ENCODE measurements at places on chromosomes 4 and X. TPM values are rescaled to one million over a fixed set of nuclear protein-coding genes. Genes with fewer than 3 reads are reported as not detected.

- no peak for DNase-seq
These were observed 115.5 kb downstream of the JADE1 start for GRCh38 chr4:128924951-128925350.

- DNase-seq = no peak
These were observed 1070.6 kb upstream of the GRID2 start for GRCh38 chr4:91233164-91233563.

GRCh38 chrX:107721318-107721717 lies 54.3 kb downstream of the TSC22D3 start:
- DNase-seq = no peak

- DNase-seq = no peak
These were observed 6.8 kb upstream of the OCIAD2 start for GRCh38 chr4:48913346-48913745.

GRCh38 chr4:141711211-141711610 lies 74.8 kb downstream of the IL15 start:
- DNase-seq = no peak

GRCh38 chr4:2489081-2489805 lies 20.3 kb downstream of the RNF4 start:
- DNase-seq = no peak

DNA sequence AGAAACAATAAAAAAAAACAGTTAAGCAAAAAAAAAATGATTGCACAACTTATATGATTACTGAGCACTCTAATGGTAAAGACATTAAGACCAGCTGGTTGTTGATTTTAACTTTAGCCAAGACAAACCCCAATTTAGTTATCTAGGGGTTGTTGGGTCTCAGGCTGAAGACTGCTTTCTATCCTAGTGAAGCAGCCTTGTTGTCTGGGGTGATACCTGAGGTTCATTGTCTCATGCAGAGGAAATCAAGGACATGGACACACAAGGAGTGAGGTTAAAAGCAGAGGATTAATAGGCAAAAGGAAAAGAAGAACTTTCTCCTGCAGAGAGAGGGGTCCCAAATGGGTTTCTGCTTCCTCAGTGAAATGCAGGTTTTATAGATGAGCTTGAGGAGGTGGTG lies 40.0 kb upstream of the CYP2U1 start:
- no peak for DNase-seq

- no peak for DNase-seq
These were observed 6.2 kb downstream of the MSX1 start for GRCh38 chr4:4865705-4866123.

- DNase-seq = no peak
These were observed 12.5 kb upstream of the RAB28 start for GRCh38 chr4:13496605-13497004.

GRCh38 chr4:108483079-108483478 lies 137.3 kb upstream of the RPL34 start:
- DNase-seq = no peak

- DNase-seq = no peak
These were observed 49.7 kb upstream of the PRKX start for GRCh38 chrX:3763111-3763510.

DNA sequence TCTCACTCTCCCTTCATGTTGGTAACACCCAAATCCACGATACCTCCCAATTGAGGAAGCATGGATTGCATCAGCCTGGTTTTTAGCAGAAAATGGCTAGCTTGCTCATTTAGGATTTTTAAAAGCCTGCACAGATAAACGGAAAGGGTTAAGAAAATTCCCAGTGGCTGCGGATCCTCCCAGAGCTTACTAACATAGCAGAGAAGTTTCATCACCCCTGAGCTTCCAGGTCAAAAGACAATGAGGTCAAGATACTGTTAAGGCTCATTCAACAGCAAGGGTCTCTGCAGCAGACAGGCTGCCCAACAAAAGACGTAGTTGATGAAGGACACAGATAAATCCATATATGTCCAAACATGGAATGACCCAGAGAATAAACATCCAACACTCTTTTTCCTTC lies 220.2 kb downstream of the ASMT start:
- no peak for DNase-seq

- no peak for DNase-seq
These were observed 24.7 kb downstream of the CYP2U1 start for GRCh38 chr4:107956011-107956410.

DNA sequence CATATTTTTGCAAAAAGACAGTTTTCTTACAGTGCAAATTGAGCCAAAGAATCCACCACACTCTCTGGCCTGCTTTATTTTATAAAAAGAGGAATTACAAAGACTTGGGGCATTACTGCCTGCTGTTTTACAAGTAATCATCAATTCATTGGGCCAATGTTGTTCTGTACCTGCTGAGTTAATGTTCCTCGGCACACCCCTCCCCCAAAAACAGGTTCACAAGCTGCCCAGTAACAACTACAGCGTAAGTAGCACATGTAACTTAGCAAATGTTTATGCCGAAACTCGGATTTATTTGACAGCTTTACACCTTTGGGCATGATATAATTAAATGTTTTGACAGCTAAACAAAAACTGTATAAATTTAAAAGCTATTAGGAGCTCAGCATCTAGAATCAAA lies 214.6 kb upstream of the MAB21L2 start:
- no peak for DNase-seq

DNA sequence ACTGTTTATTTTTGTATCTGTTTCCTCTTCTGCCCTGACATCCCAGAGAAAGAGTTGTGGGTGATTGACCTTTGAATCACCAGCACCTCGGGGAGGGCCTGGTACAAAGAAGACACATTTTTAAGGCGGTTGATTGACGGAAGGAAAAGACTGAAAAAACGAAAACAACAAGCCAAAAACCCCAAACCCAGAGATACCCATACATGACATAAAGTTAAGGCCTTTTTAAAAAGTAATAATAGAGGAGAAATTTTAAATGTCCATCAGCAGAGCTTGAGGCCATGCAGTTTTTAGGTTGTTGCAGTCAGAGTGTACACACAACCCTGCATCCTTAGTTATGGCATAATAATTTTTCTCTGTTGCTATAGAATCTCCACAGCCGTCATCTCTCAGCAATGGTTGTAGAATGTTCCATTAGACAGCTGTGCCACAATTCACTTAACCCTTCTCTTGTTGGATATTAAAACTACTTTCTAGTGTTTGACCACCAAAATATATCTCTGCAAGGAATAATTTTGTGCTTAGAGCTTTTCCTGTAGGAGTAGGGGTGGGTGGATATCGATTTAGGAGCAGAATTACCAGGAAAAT lies 110.2 kb downstream of the GNL3L start:
- no peak for DNase-seq

GRCh38 chr4:57405359-57405758 lies 295.2 kb upstream of the IGFBP7 start:
- no peak for DNase-seq

DNA sequence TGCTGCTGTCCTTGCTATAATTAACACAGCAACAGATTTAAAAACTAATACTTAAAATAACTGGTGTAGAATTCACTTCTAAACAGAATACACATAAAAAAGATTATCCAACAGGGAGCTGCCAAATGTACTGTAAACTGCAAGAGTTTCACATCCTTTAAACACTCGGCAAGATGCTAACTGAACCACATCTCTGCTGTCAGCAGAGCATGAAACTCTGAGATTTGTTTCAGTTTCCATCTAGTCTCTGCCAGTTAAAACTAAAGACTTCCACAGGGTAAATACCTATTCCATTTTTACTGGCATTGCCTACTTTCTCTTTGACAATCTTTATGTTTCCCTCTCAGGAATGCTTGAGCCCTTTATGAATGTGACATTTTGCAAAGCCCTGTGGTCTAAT lies 127.7 kb downstream of the SLC7A11 start:
- no peak for DNase-seq

HUWE1 gene
- total RNA-seq = 198 TPM

TEX13B gene
- total RNA-seq = not detected

NUDT10 gene
- 19.9 TPM for total RNA-seq

NOX1 gene
- not detected for total RNA-seq

NHSL2 gene
- total RNA-seq = 3.8 TPM

ZAR1 gene
- total RNA-seq = not detected

EXOC1L gene
- total RNA-seq = not detected

Measured in ovary (tissue), 10 donors.